ENCODE measurements at places on chromosomes 2 and 18. TPM values are rescaled to one million over a fixed set of nuclear protein-coding genes. Genes with fewer than 3 reads are reported as not detected.
A peak's percentile ranks its signal among the peaks of the same experiment; 100 is the strongest.

GRCh38 chr2:8684878-8685696, 3.2 kb downstream of the ID2 start:
- peak; percentile 28 for ATAC-seq

DNA sequence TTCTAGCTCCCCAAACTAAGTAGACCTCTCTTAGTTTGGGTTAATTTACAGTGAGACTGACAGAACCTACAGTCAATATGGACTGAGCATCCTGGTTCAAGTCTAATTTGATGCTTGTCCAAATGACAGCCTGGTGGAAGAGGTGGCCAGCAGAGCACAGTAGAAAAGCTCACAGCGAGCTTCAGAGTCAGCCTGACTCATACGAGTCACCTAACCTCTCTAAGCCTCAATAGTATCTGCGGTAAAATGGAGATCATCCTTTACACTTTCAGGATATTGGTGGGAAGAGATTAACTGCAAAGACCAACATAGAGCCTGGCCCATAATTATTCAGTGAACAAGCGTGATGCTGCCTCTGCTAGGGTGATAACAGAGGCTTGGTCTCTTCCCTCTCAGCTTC, 54.5 kb downstream of the DOCK10 start:
- ATAC-seq = no peak

DNA sequence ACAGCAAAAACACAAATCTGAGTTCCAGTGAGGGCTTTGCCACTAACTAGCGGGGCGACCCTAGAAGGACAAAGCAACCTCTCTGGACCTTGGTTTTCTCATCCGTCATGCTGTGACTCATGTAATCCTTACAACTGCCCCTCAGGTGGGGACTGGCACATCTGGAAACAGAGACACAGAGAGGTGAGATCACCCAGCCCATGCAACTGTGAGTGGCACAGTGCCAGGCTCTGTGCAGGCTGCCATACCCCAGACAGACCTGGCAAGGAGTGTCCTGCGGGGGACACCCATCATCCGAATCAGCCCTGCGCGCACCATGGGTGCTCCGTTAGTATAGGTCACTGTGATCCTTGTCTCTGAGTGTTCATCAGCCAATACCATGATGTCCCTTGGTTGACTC, 198.3 kb downstream of the SMAD7 start:
- no peak for ATAC-seq

GRCh38 chr2:146031158-146031557, 1511.2 kb upstream of the ZEB2 start:
- no peak for ATAC-seq

Gene CCDC85A
- 1.8 TPM for total RNA-seq

GRCh38 chr2:200396781-200397242, 90.3 kb downstream of the SPATS2L start:
- peak; percentile 78 for ATAC-seq

DNA sequence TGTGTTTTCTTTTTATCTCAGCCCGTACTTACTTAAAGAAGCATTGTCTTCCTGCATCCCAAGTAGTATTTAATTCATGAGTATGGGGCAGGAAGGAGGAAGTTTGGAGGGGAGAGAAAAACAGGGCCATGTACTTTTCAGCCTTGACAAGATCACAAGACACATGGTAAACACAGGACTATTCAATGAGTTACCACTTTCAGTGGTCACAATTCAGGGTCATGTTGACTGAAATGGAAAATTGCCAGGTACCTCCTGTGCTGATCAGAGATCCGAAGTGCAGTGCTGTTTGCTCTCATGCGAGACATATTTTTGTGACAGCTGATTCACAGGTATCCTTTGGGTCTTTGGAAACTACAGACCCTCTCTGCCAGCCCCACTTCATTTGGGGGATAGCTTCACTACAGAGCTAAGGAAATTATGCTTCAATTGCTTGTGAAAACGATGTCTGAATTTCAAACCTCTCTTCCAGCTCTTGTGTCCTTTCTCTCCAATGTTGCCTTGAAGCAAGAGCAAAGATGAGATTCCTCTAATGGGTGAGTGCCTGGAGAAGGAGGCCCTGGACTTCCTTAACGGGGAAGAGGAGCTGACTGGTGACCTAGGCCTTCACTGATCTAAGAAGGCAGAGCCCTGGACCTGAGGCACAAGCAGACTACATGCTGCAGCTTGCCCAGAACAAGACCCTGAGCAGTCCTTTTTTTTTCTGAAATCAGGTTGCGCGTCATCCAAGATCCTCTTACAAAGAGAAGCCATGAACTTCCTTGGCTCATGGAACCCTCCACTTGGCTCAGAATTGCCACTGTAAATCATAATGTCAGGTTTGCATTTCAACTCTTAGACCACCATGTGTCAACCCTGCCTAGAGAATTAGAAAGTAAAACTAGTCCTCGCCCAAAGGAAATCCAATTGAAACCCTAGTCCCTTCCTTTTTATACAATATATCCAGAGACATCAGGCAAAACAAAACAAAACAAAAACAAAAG, 44.1 kb downstream of the EVA1A start:
- ATAC-seq = no peak

DNA sequence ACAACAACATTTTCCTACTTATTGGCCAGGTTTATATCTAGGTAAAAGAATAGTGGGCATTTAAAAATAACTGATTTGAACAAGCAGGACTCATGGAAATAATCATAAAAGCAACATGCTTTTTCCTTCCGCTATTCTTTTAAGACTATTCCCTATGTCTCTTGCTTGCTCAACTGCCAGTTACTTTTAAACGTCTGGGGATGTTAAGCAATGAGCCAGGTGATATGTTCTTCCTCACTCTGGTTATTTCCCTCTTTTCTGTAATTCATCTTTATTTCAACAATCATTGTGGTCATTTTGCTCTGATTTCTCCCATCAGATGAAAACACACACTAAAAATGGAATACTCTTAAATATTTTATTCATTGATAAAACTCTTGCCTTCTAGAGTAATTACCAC, 33.4 kb upstream of the SLC8A1 start:
- ATAC-seq = no peak

Gene STARD6
- total RNA-seq = 0.31 TPM

Gene CYP26B1
- 2.9 TPM for total RNA-seq

Gene PRKAG3
- total RNA-seq = 1.7 TPM

Gene PARD3B
- 13.2 TPM for total RNA-seq

GRCh38 chr18:35999925-36000324, 27.4 kb downstream of the RMP24 start:
- ATAC-seq = no peak

- ATAC-seq = no peak
Measured at GRCh38 chr2:16023506-16024360, 83.4 kb downstream of the MYCN start.

DNA sequence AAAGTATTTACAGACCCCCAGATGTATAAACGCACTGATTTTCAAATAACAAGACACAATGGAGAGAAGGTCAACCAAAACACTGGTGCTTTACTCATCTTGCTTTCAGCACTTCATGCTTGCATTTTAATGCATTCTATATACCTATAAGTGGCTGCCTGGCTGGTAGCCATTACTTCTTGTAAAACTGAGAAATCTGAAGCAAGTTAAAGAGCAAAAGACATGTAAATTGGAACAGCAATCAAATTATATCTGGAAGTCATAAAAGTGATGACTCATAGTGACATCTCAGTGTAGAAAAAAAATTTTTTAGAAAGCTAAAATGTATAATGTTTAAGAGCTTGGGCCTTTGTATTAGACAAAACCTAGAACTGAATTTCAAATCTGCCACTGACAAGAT, 106.2 kb downstream of the CCDC141 start:
- ATAC-seq = peak; percentile 17

Gene LCT
- total RNA-seq = 0.09 TPM

Gene PCARE
- 0.78 TPM for total RNA-seq

GRCh38 chr18:58766164-58766563, 94.9 kb downstream of the MALT1 start:
- no peak for ATAC-seq

DNA sequence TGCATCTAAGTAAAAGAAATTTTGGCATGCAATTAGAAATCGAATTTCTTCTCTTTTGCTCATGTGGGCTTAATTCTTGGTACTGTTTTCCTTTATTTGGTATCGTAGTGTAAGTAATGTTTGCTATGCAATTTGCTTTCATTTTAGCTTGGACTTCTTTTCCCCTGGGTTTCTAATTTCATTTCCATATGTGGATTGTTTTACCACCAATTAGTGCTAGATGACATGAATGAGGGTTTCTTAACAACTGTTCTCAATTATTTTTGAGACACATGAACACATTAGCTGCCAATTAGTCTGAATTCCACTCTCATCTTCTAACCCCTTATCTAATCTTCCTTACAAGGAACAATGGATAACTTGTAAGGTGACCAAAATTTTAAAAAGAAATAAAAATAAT, 1047.2 kb upstream of the PIK3C3 start:
- ATAC-seq = no peak

DNA sequence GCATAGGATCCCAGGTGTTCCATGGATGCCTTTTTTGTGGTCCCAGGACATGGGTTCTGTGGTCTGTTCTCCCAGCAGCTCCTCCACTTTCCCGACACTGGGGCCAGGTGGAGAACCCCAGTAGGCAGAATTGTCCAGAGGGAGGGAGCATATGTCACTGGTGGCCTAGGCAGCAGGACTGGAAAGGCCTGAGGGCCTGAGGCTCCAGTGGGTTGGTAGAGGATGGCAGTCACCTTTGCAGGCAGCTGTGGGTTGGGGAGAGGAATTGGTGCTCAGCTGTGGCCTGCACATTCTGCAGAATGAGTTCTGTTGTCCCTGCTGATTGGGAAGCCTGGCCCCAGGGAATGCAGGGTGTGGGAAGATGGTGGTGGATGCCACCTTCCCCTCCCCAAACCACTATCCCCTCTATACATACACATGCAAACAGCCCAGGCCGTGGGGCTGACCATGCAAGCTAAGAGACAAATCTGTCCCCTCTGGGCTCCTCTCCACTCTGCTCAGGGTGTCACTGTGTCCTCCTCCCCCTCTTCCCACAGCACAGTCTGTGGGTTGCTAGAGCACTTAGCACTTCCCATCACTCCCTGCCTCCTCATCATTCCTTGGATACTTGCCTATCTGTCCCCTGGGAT, 11.4 kb downstream of the CTIF start:
- no peak for ATAC-seq

DNA sequence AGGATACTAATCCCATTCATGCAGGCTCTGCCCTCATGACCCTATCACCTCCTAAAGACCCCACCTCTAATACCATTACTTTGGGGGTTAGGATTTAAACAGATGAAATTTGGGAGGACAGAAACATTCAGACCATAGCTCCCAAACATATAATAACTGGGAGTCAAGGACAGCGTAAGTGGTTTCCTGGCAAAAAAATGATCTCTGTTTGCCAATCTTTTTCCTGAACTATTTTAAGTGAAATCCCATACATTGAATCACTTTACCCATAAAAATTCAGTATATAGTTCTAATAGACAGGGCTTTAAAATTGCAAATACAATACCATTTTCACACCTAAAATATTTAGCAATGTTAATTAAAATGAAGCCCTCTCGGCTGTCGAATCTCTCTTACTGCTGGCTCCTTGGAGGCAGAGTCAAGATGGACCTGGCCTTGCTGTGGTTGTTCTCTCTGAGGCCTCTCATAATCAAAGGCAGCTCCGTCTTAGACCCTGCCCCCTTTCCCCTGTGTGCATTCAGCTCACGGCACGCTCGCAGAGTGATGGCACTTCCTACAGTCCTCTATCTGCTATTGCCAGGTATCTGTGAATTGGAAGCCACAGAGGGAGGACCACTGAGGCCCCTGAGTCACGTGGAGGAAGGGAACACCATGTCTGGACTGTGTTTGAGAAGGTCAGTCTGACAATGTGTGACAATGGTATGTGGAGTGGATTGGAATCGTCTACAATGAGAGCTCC, 132.3 kb downstream of the UXS1 start:
- ATAC-seq = no peak

GRCh38 chr2:54613794-54614257, 109.6 kb upstream of the EML6 start:
- ATAC-seq = peak; percentile 86

- no peak for ATAC-seq
Measured at GRCh38 chr2:143823876-143824275, 694.7 kb downstream of the ARHGAP15 start.

DNA sequence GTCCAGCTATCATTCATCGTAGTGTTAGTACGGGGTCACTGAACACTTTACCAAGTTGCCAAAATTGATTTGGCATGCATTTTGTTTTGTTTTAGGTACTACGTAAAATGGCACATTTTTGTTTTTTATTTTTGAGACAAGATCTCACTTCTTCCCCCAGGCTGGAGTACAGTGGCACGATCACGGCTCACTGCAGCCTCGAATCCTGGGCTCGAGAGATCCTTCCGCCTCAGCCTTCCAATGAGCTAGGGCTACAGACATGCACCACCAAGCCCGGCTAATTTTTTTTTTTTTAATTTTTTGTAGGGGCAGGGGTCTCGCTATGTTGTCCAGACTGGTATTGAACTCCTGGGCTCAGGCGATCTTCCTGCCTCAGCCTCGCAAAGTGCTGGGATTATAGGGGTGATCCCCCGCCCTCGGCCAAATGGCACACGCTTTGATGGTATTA, 786 bp downstream of the TAF1B start:
- no peak for ATAC-seq

DNA sequence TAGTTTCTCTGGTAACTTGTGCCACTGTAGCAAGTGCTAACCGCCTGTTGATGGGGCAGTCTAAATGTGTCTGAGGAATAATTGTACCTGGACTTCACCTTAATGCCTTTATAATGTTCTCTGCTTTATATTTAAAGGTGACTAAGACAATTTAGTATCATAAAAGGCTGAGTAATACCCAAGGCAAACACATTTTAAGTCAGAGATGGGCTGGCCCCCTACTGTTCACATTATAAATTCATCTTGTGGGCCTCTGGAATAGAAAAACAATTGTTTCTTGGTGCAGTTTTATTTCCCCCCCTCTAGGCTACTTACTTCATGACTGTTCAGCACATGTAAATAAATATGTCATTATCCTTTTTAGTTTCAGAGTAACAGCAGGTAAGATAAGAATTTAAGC, 559.3 kb upstream of the PIK3C3 start:
- no peak for ATAC-seq

GRCh38 chr2:127645395-127646291, at the start of gene GPR17:
TSS of gene GPR17 (plus strand) at chr2:127646153. CDS start at chr2:127650736, 4,583 bp downstream.
- peak; percentile 88 for ATAC-seq

Gene TOGARAM2
- 0.67 TPM for total RNA-seq

DNA sequence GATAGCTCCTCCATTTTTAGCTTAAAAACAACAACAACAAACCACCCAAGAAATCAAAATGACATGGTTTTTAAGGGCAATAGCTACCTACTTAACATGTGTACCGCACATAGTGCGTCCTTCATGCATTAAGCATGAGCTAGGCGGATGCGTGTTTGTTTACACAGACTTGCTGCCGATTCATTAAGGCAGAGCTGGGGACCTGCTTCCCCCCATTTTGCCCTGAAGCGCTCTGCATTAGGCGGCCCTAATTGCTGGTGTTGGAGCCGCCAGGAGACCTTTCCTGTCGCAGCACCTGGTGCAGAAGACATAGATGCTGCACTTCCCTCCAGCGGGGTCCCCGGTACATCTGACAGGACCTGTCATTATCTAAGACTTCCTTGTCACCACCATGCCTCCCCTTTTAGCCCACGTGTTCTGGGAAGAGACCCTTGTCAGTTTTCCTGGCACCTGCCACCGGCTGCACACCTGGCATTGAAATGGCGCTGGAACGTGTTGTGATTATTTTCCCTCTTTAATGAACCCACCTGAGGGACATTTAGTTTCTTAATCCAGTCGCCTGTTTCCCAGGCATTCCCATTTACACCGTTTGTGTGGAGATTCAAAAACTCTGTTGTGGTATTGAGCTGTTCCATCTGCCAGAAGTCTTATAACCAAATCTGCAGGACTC, 261.1 kb upstream of the RAB12 start:
- ATAC-seq = no peak
